ENCODE measurements at places on chromosomes 12 and 14.

DNA sequence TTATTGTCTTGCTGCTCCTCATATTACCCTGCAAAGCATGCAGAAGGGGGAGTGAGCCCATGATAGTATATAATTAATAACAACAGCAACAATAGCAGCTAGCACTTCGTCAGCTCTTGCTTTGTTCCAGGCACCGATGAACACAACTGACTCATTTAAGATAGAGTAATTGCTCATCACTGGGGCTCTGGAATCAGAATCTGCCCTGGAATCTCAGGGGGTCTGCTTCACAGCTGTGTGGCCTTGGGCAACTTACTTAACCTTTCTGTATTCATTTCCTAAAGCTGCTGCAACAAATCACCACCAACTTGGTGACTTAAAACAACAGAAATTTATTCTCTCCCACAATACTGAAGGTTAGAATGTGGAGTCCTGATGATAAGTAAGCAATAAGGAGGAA, 55.0 kb upstream of the PSMC1 start:
- no peak for DNase-seq

DNA sequence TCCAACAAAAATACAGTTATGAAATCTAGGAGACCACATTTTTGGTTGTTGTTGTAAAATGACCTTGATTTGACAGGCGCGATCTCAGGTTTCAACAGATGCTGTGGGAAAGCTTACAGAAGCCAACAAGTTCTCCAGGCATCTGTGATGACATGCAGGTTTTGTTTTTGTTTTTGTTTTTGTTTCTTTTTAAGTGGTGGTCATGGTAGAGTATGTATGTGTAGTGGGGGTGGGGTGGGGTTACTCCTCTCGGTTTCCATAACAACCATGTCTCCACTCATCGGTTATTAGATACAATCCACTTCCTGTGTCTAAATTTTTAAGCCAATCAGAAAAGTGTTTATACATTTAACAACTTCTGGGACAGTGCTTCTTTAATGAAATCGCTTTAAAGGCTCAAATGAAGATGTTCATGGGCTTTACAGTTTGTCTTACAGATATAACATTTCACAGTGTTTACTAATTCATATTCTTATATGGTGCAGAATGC, 199.9 kb upstream of the FOXN3 start:
- DNase-seq, result no peak

- DNase-seq, result no peak
Observed at GRCh38 chr12:30679241-30679640, 16.4 kb downstream of the IPO8 start.

DNA sequence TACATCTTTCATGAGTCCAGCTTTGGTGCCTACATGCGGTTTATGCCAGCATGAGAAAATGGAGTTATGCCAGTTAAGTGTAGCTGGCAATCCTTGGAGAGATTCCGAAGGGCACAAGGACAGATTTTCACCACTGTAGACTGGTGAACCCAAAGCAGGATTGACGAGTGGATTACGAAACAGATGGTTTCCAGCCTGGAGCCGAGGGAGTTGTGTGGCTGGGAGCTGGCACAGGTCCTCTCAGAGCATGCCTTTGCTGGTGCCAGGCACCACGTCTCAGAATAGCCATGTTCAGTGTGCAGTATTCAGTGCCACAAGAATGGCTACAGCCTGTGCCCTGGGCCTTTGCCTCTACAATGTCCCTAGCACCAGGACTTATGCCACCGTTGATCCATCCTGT, 13.2 kb downstream of the KCNH3 start:
- DNase-seq, result no peak

DNA sequence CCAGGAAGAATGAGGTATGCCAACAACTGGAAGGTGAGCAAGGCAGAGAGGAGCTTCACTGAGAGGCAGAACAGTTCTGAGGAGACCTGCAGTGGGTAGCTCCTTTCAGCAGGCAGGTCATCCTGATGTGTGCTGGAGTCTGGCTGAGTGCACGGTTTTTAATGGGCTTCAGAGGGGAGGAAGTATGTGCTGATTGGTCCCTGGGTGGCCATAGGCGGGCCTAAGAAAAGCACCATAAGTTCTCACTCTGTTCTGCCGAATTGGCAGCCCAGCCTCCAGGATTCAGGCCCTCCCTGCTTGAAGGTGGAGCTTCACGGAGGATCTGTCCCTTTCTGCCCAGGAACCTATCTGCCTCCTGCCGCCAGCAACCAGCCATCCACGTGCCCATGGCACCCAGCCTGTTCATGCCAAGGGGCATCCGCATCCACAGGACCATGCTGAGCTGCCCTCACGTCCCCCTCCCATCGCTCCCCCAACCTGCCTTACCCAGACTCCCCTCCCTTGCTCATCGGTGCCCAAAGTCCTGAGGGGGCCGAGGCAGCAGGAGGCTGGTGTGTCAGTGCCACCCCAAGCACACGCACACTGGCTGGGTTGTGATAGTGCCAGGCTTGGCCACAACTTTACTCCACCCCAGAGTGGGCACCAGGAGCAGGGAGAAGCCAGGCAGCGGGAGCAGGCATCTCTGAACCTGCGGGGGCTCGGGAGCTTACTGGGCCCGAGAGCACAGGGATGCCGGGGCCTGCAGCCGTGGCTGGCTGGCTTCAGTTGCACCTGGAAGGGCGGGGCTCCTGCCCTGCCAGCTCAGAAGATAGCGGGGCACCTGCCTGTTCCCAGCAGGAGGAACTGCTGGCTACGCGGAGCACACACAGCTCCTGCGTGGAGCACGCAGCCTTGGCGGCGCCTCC, 608.4 kb upstream of the FOXG1 start:
- DNase-seq, result no peak

GRCh38 chr14:54881761-54882401, 20.7 kb downstream of the GCH1 start:
- DNase-seq, result peak; percentile 70

GRCh38 chr12:131381716-131382430, 329.0 kb upstream of the SFSWAP start:
- no peak for DNase-seq

DNA sequence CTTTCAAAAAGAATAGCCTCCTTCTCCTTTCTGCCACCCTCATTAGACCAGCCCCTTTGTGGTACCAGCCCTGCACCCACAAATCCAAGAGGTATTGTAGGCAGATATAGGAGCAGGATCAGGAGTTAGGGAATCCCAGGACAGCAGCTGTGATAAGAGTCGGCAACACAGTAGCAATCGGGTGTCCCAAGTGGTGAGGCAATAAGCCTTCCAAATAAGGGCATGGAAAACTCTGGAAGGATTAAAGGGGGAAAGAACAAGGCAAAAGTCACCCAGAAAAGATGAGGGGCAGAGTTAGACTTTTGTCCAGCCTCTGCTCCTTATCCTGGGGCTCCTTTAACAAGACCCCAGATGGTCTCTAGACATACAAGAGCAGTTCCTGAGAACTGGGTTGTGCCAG, 204.2 kb downstream of the TBX5 start:
- DNase-seq, result no peak

GRCh38 chr14:92532490-92533163, 19.0 kb downstream of the RIN3 start:
- no peak for DNase-seq

DNA sequence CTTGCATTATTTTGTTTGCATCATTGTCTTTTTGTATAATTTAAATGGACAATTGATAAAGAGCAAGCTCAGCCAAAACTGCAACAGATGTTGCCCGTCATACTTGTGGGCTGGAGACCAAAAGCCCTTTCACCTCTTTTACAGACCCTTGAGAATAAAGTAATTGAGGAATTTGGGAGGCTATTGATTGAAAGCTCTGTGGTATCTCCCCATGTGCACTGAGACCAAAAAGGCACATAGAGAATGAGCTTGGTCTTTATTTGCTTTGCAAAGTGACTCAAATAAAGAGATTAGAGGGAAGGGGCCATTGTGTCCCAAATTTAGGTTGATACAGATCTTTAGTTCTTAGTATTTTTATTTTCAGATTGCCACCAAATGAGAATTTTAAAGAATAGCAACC, 617.6 kb downstream of the TRHDE start:
- no peak for DNase-seq

All from esophagus muscularis mucosa (tissue), 4 donors.